ENCODE measurements at places on chromosomes 7 and 10.

DNA sequence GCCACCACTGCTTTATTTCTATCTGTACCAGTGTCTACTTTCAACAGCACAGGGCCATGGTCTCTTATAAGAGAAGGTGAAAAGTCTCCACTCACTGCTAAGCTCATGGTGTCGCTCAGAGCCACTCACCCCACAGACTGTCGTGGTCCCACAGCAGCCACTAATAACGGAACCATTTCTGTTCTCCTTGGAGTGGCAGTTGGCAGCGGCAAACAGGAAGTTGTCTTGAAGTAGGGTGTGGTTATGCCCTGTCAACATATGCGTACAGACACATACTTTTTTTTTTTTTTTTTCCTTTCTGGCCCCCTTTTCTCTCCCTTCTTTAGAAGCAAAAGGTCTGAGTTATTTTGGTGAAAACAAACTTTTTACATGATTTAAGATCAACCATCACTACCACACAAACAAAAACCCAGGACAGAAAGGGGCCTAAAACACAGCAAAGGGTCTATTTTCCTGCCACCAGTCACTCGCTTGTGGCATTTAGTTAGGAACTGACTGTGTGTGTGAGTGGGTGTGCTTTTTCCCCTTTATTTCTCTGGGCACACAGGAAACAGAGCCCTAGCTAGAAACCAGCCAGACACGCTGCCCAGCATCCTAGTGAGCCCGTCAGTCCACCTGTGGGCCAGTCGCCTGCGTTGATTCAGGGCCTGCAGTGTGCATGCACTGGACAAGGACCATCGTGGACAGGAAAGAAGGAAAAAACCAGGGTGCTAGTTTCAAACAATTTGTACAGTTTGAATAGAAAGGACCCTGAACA lies 96.7 kb upstream of the EFCAB10 start:
- no peak for DNase-seq

- DNase-seq: no peak
These were observed 25.2 kb upstream of the POT1 start for GRCh38 chr7:124954790-124955189.

DNA sequence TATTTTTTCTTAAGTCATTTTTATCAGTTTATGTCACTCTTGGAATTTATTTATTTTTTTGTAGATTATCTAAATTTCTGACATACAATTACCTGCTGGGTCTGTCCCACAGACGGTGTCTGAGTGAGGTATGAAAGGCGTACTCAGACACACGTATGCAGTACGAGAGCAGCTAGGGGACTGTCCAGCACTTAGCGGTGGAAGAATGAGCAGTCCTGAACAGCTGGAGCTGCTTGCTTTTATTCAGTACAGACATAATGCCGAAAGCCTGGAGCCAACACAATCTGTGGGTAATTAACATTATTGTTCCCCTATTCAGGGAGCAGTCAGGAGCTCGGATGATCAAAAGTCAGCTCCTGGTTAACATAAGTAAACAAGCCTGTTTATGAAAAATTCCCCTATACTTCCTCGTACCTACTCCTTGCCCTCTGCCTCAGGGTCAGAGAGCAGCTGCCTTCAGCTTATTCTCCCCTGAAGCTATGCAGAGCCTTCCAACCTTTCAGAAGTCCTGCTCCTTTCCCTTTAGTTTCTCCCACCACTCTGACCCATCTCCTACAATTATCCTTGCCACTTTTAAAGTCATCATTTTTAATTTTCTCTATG lies 488.0 kb upstream of the POM121L12 start:
- no peak for DNase-seq

- no peak for DNase-seq
These were observed 64.9 kb downstream of the CUL1 start for GRCh38 chr7:148763622-148764021.

DNA sequence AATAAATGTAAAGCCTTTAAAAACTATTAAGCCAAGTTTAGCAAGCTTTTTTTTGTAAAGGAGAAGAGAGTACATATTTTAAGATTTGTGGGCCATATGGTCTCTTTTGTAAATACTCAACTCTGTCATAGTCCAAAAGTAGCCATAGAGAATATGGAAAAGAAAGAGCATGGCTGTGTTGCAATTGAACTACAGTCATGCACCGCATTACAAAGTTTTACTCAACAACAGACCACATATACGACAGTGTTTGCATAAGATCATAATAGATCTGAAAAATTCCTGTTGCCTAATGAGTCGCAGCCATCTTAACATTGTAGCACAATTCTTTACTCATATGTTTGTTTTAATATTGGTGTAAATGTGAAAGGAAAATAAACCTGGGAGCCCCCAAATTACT lies 440.8 kb downstream of the HTR7 start:
- DNase-seq: no peak

DNA sequence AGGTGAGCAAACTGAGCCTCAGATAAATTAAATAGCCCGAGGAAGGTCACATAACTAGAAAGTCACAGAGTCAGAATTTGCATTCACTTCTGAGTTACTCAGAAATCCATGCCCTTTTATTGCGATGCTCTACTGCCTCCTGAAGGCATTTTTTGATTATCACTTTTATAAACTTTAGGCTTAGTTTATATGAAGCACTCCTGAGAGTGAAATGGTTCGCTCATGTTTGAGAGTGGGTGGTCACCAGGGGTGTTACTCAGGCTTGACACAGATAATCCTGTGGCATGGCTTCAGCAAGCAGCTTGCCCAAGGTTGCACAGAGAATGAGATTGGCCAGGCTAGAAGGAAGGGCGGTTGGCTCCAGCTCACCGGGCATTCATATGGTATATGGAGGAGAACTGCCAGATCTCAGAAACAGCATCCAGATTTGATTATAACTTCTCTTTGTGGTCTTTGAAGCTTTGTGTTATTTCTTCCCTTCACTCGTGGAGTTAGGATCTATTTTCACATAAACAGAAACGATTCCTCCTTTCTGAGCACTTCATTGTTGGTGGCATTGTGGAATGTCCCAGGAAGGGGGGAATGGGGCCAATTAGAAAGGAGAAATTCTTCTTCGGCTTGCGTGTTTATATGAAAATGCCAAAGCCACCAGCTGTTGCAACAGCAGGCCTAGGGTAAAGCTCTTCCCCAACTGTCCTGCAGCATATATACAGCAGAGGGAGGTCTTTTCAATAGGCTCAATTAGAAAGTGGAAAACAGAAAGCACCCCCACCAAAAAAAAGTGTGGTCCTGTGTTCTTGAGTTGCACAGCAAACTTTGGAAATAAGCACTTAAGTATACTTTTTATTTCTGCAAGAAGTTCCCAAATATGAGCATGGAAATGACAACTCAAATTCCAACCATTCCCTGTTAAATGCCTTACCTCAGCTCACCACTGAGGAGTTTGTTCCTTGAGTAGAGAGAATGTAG lies 628.8 kb downstream of the SUGCT start:
- no peak for DNase-seq

DNA sequence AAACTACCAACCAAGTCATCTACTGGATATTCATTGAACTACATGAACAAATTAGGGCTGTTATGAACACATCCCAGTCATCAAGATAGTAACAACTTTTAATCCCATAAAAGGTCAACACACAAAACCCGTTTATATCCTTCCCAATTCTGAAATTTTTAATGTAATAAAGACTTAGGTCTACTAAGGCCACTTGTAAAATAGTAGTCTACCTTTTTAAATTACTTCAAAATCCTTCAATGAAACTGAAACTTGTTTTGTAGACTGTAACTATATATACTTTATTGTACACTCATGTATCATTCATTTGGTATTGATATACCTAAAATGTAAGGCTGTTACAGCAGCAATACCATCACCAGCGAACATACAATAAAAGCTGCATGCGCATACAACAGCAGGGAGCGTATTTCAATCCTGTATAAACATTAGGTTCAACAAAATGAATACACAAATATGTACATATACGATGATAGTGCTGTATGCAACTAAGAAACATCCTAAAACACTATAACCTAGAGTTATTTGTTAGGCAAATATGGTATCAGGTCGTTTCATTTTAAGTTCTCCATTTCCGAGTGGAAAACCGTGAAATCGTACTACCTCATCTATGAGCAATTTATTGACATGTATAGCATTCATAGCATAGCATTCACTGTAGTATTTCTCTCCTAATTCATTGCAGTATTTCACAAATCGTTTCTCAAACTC lies 973 bp downstream of the ATAD1 start:
- no peak for DNase-seq

DNA sequence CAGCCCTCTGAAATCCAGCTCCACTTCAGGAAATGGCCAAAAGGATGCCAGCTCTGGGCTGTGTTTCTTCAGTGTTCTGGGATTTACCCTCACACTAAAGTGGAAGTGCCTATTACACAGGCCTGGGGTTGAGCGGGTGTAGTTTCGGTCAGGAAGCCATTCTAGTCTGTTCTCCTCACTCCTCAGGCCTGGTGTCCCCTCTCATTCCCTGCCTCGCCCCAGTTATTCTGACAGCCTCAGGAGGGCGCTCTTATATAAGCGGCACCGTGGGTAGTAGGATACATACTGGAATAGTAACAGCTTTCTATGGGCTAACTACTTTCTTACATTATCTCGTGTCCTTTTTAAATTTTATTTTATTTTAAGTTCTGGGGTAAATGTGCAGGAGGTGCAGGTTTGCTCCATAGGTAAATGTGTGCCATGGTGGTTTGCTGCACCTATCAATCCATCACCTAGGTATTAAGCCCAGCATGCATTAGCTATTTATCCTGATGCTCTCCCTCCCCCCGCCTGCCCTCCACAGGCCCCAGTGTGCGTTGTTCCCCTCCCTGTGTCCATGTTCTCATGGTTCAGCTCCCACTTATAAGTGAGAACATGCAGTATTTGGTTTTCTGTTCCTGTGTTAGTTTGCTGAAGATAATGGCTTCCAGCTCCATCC lies 12.2 kb upstream of the LGI1 start:
- DNase-seq: no peak

DNA sequence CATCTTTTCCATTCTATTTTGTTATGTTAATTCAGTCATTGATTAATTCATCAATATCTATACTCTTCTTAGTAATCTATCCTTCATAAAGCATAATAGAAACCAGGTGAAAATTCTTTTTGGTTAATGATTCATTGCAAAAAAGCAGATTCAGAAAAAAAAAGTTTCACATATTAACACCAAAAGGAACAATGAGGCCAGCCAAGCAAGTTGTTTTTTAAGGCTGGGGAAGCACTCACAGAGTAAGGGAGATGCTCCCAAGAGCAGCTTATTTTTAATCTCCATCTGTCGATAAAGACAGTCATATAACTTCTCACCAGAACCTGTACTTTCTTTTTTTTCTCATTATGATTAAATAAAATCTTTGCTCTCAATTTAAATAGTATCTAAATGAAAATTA lies 95.8 kb downstream of the CACNA2D1 start:
- no peak for DNase-seq

GRCh38 chr10:129309565-129309964 lies 157.5 kb upstream of the MGMT start:
- no peak for DNase-seq

GRCh38 chr10:6101181-6101580 lies 12.3 kb downstream of the RBM17 start:
- DNase-seq: no peak

DNA sequence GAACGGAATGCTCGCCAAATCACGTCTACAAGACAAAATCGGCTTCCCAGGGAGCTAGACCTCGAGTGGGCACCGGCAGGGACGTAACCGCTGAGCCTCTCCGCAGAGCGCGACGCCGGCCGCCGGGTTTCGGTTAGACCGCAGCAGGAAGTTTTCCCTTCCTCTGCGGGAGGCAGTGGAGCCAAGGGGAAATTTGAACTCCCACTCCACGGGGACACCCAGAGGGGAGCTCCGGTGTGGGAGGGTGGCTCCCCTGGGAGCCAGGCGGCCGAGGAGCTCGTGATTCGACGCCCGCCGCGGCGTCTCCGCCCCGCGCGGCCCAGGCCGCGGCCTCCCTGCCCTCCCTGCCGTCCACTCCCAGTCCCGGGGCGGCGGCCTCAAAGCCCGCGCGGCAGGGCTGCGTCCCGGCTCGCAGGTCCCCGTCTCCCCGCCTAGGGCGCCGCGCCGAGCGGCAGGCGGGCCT lies 426 bp downstream of the SYPL1 start:
- DNase-seq: peak; percentile 17

GRCh38 chr7:87475359-87476178 lies at the start of gene ABCB4:
TSS of gene ABCB4 (minus strand) at chr7:87475680. CDS start at chr7:87475465, 215 bp downstream.
- DNase-seq: no peak

GRCh38 chr10:23067939-23068775 lies 27.2 kb upstream of the MSRB2 start:
- peak; percentile 33 for DNase-seq

- DNase-seq: no peak
These were observed 39.4 kb downstream of the ADRB1 start for GRCh38 chr10:114083040-114083439.

- DNase-seq: no peak
These were observed 1.9 kb downstream of the GALNT17 start for GRCh38 chr7:71133856-71134255.

GRCh38 chr7:2864999-2865670 lies 21.0 kb upstream of the GNA12 start:
- peak; percentile 45 for DNase-seq

DNA sequence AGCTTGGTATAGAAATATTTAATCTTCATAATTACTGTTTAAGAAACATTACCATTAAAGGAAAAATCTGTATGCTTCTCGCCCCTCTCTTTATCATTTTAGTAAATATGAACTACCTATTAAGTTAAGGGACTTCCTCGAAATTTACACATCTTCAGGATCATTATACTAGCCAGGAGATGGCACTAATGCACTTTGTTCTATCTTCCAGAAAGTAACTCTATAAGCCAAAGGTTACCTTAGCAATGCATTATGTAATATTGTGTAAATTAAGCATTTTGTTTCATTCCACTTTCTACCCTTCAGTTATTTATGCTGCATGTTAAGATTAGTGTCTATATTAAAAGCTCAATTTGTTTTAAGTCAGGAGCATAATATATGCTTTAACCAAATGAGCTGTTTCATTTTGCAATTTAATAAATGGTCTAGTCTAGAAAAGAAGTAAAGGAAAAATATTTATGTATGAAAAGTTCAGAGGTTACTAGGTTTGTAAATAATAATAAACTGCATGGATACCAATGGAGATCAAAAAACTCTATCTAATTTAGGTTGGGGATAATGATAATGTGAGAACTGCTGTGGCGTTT lies 128.5 kb downstream of the ANKRD7 start:
- DNase-seq: no peak

DNA sequence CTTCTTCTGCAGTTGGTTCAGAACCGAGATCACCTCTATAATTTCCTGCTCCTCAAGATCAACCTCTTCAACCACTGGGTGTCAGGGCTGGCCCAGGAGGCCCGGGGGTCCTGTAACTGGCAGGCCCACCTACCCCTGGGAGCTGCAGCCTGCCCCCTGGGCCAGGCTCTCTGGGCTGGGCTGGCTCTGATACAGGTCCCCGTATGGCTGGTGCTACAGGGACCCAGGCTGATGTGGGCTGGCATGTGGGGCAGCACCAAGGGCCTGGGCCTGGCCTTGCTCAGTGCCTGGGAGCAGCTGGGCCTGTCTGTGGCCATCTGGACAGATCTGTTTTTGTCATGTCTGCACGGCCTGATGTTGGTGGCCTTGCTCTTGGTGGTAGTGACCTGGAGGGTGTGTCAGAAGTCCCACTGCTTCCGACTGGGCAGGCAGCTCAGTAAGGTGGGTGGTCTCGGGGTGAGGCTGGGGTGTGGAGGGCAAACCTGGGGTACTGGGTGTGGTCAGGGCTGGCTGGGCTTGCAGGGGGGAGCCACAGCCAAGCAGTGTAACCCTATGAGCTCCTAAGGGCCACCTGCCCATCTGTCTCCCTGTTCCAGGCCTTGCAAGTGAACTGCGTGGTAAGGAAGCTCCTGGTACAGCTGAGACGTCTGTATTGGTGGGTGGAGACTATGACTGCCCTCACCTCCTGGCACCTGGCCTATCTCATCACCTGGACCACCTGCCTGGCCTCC lies 4.2 kb downstream of the TMEM270 start:
- DNase-seq: no peak

- DNase-seq: no peak
These were observed 443.5 kb upstream of the ETV1 start for GRCh38 chr7:14432924-14433323.

Data from stimulated activated CD8-positive, alpha-beta memory T cell treated with anti-CD3 and anti-CD28 coated beads, Interleukin-2, amount 100 ng/mL, for 1 hour (primary cell).